Inflammatory macrophage (primary cell): ENCODE measurements at places on chromosomes 16 and 17.
A peak's percentile ranks its signal among the peaks of the same experiment; 100 is the strongest.

GRCh38 chr16:48188449-48189102 lies 32.8 kb upstream of the ABCC12 start:
- DNase-seq, result peak; percentile 96

DNA sequence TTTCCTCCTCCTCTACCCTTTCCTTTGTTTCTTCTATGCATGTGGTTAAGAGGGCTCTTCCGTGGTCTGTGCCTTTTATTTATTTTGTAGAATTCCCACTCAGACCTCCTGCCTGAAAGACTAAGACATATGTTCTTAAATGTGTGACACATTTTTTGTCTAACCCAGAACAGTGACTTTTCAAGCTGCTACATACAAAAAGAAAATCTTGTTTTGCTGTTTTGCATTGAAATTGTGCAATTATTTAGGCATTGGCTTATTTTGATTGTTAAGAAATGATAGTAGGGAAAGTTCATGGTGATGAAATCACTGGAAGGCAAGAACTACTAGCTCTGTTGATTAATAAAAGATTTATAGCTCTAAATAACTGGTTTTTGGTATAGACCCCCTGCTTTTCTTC lies 76.8 kb downstream of the TUBD1 start:
- peak; percentile 66 for DNase-seq

DNA sequence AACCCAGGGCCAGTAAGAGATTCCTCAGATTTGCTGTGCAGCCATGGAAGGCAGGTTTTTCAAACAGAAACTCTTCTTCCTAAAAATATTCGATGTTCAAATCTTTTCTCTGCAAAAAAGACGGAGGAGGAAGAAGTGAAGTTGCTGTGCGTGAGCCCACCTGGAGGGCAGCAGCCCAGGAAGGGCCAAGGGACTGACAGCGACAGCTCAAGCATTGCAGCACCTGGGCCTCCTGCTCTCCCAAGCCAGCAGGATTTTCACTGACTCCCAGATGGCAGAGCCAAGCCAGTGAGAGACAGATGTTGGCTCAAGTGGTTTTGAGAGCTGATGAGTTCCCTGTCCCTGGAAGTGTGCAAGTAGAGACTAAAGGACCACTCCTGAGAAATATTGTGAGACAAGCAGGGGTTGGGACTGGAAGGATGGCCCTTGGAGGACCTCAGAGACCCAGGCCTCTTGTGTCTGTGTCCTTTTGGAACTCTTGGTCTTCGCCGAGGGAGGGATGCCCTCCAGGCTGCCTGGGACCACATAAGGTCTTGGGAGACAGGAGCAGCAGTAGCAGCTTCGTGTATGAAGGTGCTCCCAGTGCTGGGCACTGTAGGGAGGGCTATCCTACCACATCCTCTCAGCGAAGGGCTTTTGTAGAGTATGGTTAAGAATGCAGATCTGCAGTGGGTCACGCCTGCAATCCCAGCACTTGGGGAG lies 29.3 kb upstream of the TNFRSF13B start:
- DNase-seq, result no peak

- DNase-seq, result peak; percentile 77
Observed at GRCh38 chr17:74778960-74779359, 2.8 kb upstream of the NAT9 start.

DNA sequence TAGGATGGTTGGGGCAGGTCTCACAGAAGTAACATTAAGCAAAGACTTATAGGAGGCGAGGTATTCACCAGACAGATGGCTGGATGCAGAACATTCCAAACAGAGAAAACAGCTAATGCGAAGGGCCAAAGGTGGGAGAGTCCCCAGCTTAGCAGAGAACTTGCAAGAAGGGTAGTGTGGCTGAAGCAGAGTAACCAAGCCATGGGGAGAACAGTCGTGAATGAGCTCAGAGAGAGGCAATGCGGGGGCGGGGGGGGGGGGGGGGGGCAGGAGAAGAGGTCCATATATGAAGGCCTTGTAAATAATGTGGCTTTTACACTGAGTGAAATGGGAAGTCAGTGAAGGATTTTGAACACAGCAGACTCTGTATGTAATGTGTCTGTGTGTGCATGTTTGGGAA lies 81.3 kb downstream of the SMG6 start:
- DNase-seq, result no peak

- DNase-seq, result no peak
Observed at GRCh38 chr16:9109255-9109654, 17.8 kb downstream of the HAPSTR1 start.

- no peak for DNase-seq
Observed at GRCh38 chr17:6079155-6079888, 9.1 kb downstream of the WSCD1 start.

- no peak for DNase-seq
Observed at GRCh38 chr16:82738699-82739098, 111.9 kb downstream of the CDH13 start.

DNA sequence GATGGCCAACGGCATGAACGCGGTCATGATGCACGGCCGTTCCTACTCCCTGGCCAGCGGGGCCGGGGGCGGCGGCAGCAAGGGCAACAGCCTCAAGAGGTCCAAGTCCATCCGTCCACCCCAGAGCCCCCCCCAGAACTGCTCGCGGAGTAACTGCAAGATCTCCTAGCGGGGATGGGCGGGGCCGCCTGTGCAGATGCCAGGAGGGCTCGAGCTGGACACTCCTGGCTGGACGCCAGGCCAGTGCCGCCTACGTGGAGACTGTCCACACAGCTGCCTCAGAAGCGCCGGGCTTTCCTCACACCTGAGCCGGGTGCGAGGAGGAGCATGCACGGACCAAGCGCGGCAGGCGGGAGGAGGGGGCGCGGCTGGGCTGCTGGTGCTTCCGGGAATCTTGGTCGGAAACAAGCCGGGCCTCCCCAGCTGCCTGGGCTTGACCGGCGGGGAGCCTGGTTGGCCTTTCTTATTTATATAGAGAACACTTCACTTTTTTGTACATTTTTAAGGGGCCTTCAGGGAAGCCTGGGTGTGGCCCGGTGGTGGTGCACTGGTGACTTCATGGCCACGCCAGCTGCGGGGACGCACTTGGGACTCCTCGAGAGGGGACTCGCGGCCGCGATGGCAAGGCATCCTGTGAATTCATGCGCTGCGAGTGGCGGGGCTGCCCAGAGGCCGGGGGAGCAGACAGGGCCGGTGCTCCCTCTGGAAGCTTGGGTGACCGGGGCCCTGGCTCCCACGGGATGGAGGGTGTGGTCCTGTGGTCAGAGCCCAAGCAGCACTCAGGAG lies 3.1 kb upstream of the WFIKKN1 start:
- DNase-seq, result no peak

GRCh38 chr16:30774367-30775130 lies 12.4 kb downstream of the RNF40 start:
- DNase-seq, result no peak

DNA sequence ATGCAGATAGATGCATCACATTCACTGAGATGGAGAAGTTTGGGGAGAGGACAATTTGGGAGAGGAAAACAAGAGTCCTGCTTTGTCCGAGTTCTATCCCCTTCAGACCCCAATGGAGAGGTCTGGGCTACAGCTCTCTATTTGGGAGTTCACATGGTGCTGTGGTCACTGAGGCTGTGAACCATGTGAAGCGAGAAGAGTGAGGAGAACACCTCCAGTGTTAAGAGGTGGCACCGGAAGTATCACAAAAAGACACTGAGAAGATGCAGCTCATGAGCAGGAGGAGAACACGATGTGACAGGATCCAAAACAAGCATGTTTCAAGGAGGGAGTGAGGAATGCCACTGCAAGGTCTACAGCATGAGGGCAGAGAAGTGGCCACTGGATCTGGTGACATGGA lies 39.7 kb downstream of the PIK3R5 start:
- no peak for DNase-seq

DNA sequence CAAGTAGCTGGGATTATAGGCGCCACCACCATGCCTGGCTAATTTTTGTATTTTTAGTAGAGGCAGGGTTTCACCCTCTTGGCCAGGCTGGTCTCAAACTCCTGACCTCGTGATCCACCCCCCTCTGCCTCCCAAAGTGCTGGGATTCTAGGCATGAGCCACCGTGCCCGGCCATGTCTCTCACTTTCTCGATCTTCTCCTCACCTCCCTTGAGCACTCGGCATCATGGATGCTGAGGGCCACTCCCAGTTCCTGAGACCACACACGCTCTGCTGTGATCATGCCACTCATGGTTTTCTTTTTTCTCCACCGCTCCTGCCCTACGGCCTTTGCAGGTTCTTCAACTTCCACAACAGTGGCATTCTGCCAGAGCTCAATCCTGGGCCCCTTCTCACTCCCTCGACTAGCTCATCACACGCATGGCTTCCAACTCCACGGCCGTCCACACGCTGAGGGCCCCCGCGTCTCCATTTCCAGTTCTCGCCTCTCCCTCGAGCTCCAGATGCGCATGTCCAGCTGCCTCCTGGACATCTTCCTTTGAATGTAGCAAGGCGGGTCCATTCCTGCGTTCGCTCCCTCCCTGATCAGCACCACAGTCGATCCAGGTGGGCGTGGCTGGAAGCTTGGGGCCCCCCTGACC lies 5.5 kb upstream of the NCBP3 start:
- DNase-seq, result no peak

GRCh38 chr17:54339731-54340130 lies 517.0 kb downstream of the KIF2B start:
- no peak for DNase-seq

DNA sequence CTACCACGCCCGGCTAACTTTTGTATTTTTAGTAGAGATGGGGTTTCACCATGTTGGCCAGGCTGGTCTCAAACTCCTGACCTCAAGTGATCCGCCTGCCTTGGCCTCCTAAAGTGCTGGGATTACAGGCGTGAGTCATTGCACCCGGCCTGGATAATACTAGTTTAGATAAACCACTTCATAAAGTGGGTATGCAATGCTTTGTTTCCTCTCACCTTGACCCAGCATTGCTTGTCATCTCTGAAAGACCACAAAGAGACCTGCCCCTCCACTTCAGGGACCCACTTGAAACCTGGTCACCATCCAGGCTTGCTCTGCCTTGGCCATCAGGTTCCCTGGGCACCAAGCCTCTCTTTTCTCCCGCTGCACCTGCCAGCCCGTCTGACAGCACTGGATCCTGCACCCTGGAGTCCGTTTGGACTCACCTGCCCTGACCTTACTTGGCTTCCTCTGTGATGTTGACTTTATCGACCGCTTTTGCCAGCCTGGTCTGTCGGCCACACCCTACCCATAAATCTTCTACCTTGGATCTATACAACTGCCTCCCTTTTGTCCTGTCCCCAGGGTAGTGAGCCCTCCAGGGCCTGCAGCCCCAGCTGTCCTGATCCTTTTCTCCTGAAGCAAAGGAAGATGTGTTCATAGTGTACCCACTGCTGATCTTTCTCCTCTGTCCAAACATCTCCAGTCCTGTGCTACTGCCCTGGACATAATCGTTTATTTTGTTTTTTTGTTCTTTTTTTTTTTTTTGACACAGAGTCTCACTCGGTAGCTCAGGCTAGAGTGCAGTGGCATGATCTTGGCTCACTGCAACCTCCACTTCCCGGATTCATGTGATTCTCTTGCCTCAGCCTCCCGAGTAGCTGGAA lies 12.7 kb upstream of the ZG16 start:
- no peak for DNase-seq
